ENCODE measurements at places on chromosomes 12 and 14.

- DNase-seq, result no peak
Observed at GRCh38 chr12:123621619-123622530, 11.6 kb downstream of the EIF2B1 start.

GRCh38 chr12:112153893-112154219 lies 28.5 kb downstream of the TRAFD1 start:
- no peak for DNase-seq

DNA sequence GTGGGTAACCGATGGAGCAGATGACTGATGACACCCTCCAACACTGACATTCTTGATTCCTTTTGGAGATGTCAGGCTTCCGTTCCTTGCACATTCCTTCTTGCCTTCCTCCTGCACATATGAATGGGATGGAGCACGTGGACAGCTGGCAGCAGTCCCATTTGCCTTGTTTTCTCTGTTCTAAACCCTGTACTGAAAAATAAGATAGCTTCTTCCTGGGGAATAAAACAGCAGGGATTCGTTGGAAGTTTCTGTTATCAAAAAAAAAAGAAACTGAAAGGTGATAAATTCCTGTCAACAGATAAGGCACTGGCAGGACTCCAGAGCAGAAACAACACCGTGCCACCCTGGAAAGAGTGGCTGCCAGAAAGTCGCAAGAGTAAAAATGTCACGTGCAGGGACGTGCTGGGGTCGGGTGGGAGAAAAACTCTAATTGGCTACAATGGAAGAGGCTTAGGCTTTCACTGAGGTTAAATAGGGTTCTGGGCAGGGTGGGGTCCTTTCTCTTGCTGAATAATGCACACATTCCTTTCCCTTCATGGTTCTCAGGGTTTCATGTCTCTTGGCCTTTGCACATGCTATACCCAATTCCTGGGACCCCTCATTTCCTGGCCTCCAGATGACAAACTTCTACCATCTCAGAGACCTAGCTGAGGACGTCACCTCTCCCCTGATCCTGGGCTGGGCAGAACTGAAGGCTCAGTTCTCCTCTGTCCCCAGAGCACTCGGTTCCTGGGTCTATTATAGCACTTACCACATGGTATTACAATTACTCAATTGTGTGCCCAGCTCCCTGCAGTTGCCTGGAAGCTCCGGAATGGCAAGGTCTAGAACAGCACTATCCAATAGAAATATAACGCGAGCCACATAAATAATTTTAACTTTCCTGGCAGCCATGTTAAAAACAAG lies 7.0 kb upstream of the NUAK1 start:
- no peak for DNase-seq

DNA sequence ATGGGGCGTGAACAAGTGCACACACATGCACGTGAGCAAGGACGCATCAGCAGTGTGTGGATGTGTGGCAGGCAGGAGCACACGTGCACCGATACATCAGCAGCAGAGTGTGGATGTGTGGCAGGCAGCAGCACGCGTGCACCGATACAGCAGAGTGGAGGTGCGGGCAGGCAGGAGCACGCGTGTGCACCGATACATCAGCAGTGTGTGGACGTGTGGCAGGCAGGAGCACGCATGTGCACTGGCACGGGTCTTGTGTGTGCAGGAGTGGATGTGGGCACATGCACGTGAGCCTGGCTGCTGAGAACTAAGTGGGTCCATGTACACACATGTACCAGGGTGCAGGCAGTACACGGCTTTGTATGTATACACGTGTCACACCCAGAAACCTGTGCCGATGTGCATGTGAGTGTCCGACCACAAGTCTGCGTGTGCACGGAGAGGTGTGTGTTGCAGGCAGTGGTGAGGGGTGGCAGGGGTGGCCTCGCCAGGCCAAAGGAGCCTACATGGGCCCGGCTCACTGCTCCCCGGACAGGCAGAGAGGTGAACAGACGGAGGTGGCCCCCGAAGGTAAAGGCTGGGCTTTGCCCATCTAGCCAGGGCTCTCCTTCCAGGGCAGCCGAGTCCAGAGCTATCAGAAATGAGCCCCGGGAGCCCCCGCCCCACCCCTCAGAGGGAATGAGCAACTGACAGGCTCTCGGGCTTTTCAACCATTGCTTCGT lies 53.9 kb downstream of the RFLNA start:
- no peak for DNase-seq

DNA sequence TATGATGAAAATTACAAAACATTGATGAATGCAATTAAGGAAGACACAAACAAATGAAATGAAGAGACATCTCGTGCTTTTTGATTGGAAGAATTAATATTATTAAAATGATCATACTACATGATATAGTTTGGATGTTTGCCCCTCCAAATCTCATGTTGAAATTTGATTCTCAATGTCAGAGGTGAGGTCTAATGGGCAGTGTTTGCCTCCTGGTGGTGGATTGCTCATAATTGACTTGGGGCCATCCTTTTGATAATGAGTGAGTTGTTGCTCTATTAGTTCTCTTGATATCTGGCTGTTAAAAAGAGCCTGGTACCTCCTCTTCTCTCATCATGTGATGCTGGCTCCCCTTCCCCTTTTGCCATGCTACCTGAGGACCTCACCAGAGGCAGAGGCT lies 56.7 kb downstream of the CD163L1 start:
- DNase-seq, result no peak

DNA sequence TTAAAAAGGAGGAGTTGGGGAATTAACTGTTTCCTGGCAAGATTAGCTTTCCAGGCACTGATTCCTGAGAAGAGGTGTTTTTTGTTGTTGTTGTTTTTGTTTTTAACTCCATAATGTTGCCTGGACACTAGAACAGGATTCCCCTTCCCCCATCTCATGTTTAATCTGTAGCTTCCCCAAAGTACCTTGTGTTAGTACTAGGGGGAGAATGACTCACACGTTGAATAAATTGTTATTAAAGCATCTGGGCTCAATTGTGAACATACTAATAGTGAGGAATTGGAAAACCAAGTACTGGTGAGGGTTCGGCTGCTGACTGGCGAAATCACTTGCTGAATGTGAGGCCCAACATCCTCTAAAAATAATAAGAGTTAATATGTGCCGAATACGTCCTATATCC lies 1.3 kb upstream of the GNG2 start:
- no peak for DNase-seq

DNA sequence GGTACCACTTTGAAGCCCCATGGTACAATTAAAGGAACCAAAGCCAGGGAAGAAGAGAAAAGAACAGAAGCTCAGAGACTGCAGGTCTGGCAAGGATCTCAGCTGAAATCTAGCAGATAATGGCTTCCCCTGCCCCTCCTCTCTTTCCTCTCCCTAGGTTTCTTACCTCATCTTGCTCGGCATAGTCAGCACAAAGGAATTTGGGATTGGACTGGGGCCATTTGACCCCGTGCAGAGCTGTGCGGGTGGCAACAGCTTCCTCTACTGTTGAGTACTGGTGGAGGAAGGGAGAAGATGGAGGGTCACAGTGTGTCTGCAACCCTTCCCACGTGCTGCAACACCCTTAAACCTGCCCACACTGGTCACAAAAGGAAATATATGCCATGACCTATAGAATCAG lies 4.7 kb upstream of the CDH24 start:
- peak; percentile 92 for DNase-seq

GRCh38 chr12:45553204-45553603 lies 176.3 kb upstream of the ARID2 start:
- DNase-seq, result no peak

GRCh38 chr12:106415134-106415533 lies 57.6 kb downstream of the POLR3B start:
- no peak for DNase-seq

- DNase-seq, result no peak
Observed at GRCh38 chr14:86372402-86372801, 842.5 kb downstream of the FLRT2 start.

- DNase-seq, result peak; percentile 88
Observed at GRCh38 chr12:42284876-42285275, 41.0 kb downstream of the ZCRB1 start.

- no peak for DNase-seq
Observed at GRCh38 chr14:39912192-39913100, 480.2 kb upstream of the FBXO33 start.

GRCh38 chr14:76348898-76349297 lies 27.0 kb upstream of the ESRRB start:
- DNase-seq, result no peak

GRCh38 chr12:65168681-65169319 lies 583 bp upstream of the LEMD3 start:
- no peak for DNase-seq

DNA sequence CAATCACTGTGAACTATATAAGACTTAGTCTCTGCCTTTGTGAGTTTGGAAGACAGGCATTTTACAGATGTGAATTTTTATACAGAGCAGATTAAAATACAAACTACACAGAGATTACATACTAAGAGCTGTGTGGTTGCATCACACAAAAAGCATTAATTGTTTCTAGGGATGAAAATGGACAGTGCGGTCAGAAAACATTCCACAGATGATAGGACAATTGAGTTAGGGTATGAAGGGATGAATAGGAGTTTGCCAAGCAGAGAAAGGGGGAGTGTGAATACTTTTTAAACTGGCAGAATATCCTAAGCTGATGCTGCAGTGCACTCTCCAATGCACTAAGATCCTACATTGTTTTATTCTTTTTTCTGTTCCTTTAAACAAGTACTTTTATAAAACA lies 345.8 kb downstream of the VRK1 start:
- DNase-seq, result no peak

GRCh38 chr14:21902561-21903181 lies 229.1 kb upstream of the OR4E1 start:
- no peak for DNase-seq

DNA sequence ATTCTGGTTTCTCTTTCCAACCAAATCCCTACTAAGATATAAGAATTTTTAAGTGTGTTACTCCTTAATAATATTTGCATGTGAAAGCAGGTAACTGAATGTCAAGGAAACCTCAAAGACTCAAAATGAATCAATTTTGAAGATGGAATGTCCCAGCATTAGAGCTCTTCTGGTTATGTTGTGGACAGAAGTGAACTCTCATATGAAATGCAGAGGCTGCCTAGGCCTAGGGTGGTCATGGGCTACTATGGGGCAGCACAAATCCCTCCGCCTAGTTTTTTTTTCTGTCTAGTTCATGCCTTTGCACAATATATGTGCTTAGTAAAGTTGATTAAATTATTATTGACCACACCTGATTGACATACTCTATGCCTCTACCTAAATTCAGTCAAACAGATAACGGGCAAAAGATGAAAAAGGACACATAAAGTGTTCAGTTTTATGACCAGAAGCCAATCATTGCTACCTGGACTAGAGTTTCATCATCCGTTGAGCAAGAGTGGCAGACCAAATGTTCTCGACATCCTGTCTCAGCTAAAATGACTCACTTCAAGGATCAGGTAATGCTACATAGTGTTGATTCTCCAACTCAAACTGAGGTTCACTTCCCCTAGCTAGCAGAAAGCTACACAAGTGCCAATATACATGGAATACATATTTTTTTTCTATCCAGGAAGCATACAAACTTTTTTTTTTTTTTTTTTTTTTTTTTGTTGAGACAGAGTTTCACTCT lies 1211.4 kb downstream of the VRK1 start:
- DNase-seq, result no peak

DNA sequence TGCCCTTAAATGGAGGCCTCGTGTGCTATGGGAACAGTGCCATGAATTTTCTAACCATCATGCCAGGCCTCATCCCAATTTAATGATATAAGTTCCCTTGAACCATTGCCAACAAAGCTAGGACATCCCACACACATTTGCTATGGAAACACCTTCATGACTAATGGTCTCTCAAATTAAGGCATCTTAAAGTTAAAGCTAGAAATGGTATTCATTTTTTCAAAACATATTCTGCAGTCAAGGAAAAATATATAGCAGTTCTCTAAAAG lies 117.3 kb downstream of the BTG1 start:
- DNase-seq, result peak; percentile 49

DNA sequence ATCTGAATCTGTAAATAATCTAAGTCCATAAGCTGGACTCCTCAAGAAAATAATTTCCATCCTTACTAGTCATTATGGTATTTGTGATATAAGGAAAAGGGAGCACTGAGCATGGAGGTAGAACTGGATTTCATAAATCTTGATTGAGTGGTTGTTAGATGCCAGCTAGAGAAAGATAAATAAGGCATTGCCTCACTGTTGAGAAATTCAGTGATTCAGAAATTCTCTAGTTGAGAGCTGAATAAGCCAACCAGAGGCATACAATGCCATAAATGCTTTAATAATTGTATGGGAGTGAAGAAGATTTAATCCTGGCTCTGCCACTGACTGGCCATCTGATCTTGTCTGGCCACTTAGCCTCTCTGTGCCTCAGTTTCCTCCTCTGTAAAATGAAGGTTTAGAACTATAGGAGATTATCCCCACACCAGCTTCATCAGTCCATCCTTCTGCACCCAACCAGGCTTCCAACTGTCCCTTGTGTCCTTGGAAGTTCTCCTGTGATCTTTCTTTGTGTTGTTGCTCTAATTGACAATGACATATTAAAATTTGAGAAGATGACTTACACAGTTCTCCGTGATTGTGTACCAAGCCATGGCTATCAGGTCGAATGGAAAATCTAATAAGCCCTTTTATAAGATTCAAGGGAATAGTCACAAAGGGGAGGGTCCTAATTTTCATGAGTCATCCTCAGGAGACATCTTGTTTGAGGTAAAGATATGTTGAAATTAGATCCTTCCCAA lies 394.3 kb downstream of the EGLN3 start:
- peak; percentile 38 for DNase-seq

- no peak for DNase-seq
Observed at GRCh38 chr12:45350861-45351260, 135.0 kb downstream of the ANO6 start.

DNA sequence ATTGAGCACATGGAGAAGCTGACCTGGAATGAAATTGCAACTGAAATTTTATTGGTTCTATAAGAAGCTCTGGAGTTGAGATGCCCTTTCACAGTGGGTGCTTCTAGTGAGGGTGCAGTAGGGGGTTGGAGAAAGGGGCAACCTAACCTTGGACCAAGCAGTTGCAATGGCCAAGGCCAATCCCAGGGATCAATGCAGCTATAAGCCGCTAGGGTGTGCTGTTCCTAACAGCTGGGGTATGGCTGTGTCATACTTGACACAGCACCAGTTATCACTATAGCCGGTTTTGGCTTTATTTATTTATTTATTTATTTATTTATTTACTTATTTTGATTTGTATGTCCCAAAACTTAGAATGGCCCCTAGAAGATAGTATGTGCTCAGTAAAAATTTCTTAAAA lies 505.9 kb downstream of the FLRT2 start:
- DNase-seq, result no peak

- no peak for DNase-seq
Observed at GRCh38 chr12:86741531-86741930, 485.3 kb upstream of the MGAT4C start.

DNA sequence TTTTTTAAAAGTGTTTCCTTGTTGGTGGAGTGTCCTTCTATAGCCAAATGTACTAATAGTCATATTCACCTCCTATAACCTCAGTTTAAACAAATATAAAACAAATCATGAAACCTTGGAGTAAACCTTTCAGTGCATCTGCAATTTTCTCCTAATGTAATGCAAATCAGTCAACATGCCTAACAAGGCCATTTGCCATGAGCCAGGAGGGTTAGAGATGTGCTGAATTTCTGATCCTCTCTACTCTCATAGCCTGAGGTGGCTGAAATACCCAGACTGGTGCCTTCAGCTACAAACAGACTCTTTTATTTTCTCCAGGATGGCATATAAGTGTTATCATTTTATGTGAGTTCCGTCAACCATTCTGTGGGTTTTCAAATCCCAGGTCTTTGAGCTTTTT lies 908.1 kb downstream of the GALC start:
- no peak for DNase-seq

- no peak for DNase-seq
Observed at GRCh38 chr12:28027947-28028724, 55.6 kb upstream of the PTHLH start.
